Activated gamma-delta T cell treated with anti-CD3 and anti-CD28 coated beads, Interleukin-2, amount 50 U/mL, for 16 hours (primary cell): ENCODE measurements at places on chromosomes 3 and 15.

DNA sequence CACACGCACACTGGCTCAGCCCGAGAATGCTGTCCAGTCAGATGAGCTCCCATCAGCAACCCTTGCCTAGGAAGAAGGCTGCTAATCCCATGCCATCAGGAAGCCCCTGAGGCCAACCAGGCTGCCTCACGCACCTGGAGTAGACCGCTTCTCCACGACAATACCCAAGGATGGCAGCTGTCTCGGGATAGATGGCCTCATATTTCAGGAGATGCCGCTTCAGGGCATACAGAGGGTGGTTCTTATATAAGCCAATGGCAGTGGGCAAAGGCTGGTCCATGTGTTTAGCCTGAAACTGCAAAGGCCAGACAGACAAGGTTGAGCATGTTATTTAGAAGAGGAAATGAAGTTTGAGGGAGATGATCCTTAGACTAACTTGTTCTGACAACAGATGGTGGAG lies 22.2 kb downstream of the XPC start:
- DNase-seq: no peak

DNA sequence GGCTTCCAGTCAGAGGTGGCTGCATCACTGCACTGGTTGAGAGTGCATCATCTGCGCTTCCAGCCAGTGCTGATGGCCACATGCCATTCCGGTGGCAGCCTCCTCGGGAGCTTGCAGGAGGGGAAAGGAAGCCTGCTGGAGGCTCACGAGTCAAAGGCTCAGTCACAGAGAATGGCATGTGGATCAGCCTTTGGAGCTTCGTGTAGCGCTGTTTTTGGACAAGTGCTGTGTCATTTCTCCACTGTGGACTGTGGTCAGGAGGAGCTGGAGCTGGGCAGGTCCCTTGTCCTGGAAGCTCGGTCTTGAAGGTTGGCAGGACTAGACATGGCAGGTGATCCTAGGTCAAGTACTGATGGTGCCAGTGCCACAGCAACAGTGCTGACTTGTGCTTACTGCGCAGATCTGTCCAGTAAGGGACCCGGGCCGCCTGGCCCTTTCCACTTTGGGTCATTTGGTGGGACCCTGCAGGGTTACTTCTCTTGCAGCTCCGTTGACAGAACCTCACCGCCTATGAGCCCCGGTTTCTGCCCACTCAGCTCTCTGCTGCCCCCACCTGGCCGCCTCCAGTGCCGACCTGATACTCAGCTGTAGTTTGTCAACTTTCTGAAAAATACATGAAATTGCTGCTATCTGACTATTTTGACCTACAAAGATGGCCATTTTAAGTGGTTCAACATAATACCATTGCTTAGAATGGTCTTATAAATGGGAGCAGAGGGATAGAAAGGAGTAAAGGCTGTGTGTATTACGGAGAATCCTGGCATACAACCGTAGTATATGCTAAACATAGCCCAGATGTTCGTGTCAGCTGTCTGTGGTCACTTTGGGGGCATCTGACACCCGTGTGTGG lies 27.6 kb upstream of the TRPM1 start:
- peak; percentile 69 for DNase-seq

- DNase-seq: no peak
Measured at GRCh38 chr3:53695324-53695690, 150.9 kb downstream of the CHDH start.

DNA sequence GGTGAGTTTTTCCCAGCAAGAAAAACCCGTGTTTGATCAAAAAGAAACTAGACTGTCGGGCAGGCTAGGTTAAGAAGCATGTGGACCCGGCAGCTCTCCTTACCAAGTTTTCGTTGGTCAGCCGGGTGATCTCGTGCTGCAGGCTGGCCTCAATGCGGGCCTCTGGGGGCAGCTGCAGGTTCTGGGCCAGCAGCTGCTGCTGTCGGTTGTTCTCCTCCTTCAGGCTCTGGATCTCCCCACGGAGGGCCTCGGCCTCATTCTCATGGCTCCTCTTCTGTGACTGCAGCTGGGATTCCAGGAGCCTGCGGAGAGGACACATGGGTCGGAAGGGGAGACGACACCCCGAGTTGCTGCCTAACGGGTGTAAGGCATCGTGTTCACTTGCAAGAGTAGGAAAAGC lies 44.5 kb upstream of the MYO5C start:
- DNase-seq: no peak

DNA sequence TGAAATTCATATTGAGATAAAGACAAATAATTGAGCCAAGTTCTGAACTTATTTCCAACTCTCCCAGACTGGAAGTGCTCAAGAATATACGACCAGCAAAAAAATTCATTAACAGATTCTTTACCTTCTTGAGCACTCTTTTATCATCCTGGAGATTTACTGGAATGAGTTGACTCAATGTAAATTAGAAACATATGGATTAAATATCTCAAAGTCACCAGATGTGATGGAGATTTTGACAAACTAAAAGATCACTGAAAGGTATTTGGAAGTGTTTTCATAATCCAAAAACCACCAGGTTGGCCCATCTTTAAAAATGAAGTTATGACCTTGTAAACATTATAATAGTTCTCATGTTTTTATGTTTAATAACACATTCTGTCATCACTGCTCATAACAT lies 433.2 kb upstream of the RASGRP1 start:
- no peak for DNase-seq

DNA sequence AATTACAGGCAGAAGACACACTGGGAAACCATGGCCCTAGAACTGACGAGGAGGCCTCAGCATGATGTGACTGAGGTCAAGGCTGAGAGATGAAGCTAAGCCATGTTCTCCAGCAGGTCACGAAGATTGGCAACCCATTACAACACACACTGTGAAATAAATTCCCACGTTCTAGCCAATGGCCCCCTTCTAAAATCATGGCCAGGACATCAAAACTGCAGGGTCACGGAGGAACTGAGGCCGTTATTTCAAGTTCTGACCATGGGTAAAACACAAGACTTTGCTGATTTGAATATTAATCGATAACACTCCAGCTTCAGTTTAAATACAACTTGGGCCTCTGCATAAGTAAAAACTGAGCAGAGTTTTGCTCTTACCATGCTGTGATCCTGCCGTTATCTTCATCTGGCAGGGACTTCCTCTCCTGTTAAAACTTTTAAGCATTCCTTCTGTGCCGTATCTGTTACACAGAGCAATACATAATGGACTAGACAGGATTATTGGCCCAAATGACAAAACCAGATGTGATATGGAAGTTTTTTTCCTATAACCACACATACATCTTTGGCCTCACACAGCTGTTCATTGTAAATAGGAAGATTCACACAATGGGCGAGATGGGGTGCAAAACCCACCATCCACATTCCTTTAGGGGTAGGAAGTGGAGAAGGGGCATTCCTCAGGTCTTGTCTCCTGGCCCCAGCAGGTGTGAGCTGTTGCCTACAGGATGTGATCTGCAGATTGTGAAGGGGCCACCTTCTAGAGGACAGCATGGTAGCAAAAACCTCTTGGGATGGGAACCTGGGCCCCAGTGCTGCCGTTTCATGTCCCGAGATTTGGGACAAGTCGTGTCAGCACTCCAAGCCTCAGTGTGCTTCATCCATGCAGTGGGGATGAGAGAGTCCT lies 207.4 kb downstream of the OPA1 start:
- no peak for DNase-seq

GRCh38 chr3:153599685-153600084 lies 437.7 kb downstream of the RAP2B start:
- no peak for DNase-seq

DNA sequence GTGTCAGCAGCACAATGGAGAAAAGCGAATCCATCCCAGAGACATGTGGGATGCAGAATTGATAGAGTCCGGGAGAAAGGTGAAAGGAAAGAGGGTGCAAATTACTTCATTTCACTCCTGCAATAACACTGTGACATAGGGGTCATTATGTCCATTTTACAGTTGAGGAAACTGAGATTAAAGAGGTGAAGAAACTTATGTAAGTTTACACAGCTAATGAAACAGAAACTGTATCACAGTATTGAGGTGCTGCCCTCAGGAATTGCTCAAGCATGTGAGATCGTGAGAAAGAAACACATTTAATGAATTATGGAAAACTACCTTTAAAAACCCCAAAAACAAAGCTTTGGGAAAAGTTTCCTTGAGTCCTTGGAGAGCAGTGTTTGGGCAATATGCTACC lies 103.6 kb upstream of the PFN2 start:
- no peak for DNase-seq

DNA sequence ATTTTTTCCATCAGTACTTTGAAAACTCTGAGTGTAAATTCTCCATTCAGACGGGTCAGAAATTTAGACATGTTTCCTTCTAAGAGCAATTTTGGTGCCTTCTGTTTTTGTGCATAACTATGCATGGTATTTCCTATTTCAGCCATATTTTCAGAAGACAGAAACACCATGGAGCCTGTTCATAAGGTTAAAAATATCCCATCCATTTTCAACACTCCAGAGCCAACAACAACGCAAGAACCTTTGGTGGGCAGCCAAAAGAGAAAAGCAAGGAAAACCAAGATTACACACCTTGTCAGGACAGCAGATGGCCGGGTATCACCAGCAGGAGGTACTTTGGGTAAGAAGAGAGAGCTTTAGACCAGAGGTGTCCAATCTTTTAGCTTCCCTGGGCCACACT lies 275.6 kb downstream of the BBX start:
- DNase-seq: no peak

- no peak for DNase-seq
Measured at GRCh38 chr3:24232784-24233183, 261.9 kb downstream of the THRB start.

GRCh38 chr3:135125171-135125801 lies 330.2 kb downstream of the EPHB1 start:
- DNase-seq: no peak

DNA sequence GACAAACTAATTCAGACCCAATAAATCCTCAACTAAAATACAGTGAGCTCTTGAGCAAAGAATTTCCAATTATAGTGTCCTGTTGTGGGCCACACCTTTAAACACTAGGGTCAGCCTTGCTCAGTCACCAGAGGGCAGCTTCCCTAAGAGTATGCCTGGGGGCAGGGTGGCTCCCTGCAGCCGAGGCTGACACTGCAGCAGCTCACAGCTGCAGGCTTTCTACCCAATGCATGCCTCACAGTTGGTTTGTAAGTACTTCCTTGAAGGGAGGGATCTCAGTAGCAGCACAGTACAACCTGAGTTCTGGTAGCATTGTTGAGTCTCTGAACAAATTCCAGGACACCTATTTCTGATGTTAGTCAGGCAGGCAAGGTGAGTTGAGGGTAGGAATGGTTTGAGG lies 335.6 kb downstream of the TUSC7 start:
- DNase-seq: no peak

- no peak for DNase-seq
Measured at GRCh38 chr3:72185549-72186399, 400.8 kb upstream of the PROK2 start.

GRCh38 chr15:71440489-71441110 lies 325.3 kb downstream of the THSD4 start:
- no peak for DNase-seq

GRCh38 chr15:85874236-85874635 lies 79.5 kb upstream of the KLHL25 start:
- no peak for DNase-seq

GRCh38 chr3:170355738-170356595 lies 1.5 kb upstream of the SKIL start:
- DNase-seq: no peak

DNA sequence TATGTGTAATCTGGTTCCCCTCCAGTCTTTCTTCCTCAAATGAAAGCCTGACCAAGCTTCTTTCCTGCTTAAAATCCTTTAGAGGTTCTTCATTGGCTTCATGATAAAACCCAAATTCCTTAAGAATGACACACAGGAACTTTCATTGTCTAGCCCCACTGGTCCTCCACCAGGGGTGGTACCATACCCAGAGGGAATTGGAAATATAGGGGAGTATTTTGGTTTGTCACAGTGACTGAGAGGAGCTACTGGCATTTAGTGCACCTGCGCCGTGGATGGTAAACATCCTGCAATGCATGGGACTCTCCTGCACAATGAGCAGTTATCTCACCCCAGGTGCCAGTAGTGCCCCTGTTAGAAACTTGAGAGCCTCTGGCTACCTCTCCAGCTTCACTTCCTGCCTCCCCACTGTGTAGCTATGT lies 10.8 kb downstream of the ZWILCH start:
- DNase-seq: no peak

- DNase-seq: no peak
Measured at GRCh38 chr3:188149587-188149986, 4.4 kb upstream of the LPP start.

DNA sequence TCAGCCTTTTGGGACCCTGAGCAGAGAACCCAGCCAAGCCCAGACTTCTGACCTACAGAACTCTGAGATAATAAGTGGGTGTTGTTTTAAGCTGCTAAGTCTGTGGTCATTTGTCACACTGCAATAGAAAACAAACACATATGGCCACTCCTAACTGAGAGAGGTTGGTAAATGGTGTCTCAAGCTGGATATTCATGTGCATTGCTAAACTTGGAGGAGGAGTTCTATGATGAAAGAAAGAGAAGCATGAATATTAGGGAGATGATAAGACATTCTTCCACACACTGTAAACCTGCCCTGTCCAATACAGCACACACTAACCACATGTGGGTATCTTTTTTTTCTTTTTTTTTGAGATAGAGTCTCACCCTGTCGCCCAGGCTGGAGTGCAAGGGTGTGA lies 27.8 kb upstream of the UBL7 start:
- DNase-seq: no peak

DNA sequence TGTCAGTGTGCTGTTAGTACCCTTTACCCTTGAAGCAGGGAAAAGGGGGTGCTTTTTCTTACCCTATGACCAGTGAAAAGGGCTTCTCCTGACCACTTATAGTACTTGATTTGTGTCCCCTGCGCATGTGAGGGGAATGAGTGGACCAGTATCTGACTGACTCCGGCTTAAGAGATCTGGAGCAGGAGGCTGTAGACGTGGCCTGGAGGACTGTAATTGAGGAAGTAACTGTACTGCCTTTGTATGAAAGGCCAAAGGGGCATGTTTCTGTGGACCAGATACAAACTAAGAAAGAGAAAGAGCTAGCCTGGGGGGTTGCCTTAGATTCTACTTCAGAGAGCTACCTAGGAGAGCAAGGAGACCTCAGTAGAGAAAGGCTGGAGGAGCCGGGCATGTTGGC lies 89.9 kb upstream of the TBL1XR1 start:
- DNase-seq: no peak

DNA sequence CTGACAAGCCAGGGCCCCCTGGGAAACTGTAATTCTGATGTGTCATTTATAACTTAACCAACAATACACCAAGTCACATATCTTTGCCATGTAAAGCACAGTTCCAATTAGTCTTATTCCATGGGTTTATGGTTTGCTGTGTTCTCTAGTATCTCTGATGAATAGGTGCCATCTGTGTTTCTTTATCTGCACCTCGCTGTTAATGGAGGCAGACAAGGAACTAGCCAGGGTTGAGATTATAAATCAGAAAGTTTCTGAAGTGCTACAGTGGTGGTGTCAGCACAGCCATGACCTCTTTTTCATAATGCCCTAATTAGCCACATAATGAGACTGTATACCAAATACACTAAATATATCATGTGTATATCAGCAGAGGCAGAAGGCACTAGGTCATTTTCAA lies 866.4 kb downstream of the PLOD2 start:
- no peak for DNase-seq

DNA sequence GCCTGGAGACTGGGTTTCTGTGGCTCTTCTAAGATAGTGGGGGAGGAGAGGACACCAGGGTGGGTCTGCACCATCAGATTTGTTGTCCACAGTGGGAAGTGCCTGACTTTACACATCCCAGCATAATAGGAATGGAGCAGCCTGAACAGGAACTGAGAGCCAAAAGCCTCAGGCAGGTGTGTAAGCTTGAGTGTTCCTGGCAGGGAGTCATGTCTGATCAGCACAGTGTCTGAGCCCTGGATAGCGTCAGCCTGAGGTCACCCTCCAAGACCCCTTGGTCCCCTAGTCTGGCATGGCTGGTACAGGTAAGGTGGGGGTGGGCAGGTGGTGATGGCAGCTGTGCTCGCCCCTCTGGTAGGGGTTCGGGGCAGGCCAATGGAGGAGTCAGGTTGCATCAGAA lies 20.2 kb downstream of the INSYN1 start:
- no peak for DNase-seq
